ENCODE measurements at places on chromosomes 11 and 22.

DNA sequence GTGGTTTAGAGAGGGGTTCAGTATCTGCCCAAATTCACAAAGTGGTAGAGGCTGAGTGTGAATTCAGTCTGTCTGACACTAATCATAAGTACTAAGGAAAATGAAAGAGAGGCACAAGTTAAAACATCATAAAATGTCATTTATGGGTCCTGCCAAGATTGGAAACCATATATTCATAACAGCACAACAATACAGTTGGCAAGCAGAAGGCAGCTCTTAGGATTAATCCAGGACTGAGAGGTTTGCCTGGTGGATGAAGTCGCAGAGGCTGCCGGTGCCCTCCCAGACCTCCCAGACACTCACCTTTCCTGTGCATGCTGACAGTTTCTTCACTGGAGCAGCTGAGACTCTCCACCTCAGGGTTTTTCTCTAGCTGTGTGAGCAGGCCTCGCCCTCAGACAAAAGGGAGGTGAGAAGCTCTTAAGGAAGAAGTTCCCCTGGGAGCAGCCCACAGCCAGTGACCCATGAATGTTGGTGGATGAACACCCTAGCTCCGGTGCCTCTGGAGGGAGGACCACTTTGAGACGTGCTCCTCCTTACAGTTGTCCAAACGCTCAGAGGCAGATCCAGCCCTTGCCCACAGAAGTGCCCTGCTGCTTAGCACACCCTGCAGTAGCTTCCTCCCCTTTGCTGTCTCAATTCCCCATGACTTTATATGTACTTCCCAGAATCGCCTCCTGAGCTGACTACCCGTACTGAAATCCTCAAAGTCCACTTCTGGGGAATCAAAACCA lies 43.7 kb downstream of the MAML2 start:
- no peak for DNase-seq

- no peak for DNase-seq
Measured at GRCh38 chr22:20316217-20316843, 3.5 kb downstream of the DGCR6L start.

- no peak for DNase-seq
Measured at GRCh38 chr11:7606496-7606895, 66.8 kb downstream of the CYB5R2 start.

DNA sequence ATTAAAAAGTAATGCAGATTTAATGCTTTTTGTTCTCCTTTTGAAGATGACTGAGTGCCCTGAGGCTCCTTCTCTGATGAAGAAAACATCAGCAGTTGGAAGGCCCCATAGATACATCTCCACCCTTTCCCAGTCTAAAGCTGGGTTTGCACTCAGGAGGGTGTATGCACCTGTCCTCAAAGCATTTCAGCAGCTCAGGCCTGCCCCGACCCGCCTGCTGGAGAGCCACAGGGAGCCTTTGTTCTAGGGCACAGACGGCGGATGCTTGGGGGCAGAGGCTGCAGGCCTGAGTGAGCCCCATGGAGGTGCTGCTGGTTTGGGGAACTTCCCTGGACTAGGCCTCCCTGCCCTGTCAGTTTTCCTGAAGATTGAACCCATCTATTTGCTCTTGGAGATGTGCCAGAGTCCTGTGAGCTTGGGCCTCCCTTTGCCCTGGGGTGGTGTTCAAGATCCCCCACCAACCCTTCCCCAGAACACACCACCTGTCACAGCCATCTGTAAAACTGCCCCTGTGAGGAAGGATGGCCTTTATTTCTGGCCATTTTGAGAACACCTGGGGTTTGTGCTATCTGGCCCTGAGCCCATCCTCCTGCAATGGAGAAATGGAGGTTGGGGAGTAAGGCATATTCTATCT lies 160.0 kb downstream of the NAV2 start:
- no peak for DNase-seq

GRCh38 chr11:68322052-68322430 lies 9.7 kb downstream of the LRP5 start:
- DNase-seq = no peak

- DNase-seq = no peak
Measured at GRCh38 chr11:45106440-45106839, 40.0 kb upstream of the PRDM11 start.

- no peak for DNase-seq
Measured at GRCh38 chr11:64720167-64720566, 2.8 kb downstream of the NRXN2 start.

DNA sequence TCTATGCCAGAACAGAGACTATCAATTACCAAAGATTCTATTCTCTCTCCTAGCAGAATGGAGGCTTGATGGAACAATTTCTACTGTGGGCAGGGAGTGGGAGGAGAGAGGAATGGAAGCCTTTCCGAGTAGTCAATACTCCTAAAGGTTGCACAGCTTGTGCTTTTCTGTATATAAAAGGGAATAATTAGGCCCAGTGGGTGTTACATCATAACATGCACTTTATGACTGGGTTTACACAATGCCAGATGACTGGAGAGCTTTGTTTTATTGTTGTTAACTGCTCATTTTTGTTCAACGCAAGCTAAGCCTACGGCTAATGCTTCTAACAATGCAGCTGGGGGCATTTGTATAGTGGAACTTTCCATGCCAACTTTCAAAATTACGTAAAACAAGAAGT lies 2237.9 kb upstream of the RAG2 start:
- DNase-seq = no peak

- DNase-seq = no peak
Measured at GRCh38 chr11:96207459-96208449, 135.2 kb downstream of the MAML2 start.

- DNase-seq = no peak
Measured at GRCh38 chr22:46794067-46794466, 31.6 kb downstream of the TBC1D22A start.

DNA sequence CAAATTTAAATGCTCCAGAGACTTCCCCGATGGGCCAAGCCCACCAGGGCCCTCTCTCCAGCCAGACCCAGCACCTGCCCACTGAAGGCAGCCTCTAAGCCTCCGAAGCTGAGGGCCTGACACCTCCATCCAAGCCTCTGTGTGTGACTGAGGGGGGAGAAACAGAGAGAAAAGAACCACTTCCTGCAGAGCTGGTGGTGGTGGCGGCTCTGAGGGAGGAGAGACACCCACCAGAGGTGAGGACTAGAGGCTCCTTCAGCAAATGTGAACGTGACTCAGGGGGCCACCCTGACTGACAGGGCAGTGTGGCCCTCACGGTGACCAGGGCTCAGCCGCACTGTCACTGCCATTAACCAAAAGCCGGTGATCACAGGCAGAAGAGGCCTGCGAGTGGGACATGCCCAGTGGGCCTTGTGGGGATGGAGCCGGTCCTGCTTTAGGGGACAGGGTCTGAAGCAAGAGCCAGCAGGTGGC lies 31.0 kb upstream of the CD5 start:
- no peak for DNase-seq

DNA sequence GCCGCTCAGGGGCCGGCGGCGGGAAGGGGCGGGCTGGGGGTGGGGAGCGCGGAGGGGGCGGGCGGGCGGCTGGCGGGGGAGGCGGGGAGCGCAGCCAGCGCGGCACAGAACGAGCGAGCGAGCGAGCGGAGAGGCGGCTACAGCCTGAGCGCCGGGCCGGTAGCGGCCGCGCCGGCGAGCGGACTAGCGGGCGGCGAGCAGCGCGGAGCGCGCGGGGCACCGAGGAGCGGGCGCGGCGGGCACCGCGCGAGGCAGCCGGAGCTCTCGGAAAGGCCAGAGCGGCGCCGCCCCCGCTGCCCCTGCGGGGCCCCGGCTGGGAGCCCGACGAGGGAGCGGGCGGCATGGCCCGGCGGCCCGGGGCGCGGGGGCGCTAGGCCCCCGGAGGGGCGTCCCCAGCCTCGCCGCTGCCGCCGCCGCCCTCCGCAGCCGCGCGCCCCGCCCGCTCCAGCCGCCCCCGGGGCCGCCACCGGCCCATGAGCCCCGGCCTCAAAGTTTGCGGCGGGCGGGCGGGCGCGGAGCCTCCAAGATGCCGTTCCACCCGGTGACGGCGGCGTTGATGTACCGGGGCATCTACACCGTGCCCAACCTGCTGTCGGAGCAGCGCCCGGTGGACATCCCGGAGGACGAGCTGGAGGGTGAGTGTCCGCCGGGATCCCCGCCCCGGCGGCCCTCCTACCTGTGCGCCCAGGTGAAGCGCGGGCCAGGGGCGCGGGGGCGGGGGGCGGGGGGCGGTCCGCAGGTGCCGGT lies at the start of gene CABP7:
Gene CABP7 (plus strand): TSS at position 105 of the 747 bp plus-strand sequence. CDS start 422 bp downstream, at position 527.
- no peak for DNase-seq

DNA sequence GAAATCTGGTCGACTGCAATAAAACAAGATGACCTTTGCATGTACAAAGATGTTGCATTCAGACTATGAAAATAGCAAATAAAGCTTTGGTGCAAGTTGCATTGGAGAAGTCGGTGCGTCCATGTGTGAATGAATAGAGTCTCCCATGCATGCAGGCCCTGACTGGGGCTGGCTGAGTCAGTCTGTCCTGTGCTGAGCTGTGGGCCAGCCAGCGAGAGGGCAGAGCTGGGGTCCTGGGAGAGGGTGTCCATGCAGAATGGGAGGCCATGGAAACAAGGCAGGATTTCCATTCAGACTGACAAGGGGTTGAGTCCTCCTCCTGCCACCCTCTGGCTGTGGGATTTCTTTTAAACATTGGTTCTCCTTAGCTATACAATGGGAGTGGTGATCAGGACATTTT lies 2.3 kb upstream of the CRYBB3 start:
- DNase-seq = no peak

DNA sequence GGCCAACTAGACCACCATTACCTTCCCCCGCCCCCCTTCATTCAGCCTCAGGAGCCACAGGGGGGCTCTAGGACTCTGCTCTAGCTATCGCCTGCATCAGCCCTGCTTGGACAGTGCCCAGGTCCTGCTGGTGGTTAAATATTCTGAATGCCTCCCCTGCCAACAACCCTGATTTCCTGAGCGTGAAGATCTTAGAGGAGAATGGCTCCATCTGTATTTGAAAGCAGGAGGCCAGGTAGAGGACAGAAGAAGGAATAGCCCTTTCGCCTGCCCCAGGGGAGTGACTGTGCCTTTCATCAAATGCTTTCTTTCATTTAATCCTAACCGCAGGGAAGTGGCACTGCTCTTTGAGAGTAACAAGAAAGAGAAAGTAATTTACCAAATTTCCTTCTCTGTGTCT lies 69.2 kb downstream of the ISX start:
- no peak for DNase-seq

GRCh38 chr11:11620173-11620920 lies 1.5 kb downstream of the GALNT18 start:
- DNase-seq = no peak

- no peak for DNase-seq
Measured at GRCh38 chr11:73170140-73170539, 28.0 kb upstream of the FCHSD2 start.

DNA sequence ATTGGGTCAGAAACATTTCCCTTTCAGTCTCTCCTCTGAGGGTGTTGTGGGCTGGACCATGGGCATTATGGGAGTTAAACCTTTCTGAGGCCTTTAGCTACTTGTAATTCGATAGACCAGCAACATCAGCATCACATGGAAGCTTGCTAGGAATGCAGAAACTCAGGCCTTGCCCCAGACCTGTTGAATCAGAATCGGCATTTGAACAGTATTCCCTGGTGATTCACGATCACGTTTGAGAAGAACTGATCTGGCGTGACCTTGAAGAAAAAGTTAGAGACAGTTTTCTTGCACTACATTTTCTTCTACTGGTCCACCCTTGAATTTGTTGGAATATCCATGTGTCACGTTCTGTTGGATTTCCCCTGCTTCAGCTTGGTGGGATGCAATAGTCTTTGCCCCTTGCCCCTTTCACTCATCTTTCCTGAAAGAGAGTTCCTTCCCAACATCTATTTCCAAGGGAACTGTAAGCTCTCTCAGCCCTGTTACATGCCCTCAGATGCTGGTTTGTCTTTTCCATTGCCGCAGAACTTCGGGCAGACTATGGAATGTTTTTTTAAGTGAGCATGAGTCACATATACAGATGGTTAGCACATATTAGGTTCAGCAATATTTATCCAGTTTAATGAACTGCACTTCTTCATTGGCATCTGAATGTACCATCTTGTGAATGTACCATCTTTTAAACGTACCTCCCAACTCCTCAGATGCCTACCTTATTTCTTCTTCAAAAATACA lies 23.9 kb downstream of the EHF start:
- DNase-seq = no peak

GRCh38 chr22:19429950-19430889 lies 1.3 kb downstream of the HIRA start:
- no peak for DNase-seq

DNA sequence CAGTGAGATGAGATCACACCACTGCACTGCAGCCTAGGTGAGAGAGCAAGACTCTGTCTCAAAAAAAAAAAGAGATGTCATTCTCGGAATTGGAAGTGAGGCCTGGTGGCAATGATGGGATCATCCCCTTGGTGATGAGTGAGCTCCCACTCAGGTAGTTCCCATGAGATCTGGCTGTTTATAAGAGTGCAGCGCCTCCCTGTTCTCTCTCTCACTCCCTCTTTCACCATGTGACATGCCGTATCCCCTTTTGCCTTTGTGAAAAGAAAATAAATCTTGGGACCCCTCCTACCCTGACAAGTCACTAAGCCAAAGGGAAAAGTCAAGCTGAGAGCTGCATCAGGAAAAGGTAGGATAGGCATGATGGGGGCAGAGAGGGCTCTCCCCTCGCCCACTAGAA lies 28.8 kb downstream of the ZNF70 start:
- DNase-seq = no peak

GRCh38 chr22:39459681-39460080 lies 2.9 kb downstream of the MGAT3 start:
- no peak for DNase-seq

DNA sequence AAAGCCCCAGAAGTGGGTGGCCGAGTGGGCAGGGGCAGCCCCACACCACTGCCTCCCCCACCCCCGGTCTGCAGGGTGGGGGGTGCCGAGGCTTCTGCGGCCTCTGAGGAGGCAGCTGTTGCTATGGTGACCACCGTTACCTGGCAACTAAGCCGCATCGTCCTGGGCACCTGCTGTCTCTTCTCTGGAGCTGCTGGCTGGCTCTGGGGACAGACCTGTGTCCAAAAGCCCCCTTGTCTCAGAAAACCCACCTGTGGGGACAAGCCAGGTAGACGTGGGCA lies 79.9 kb upstream of the PRR5 start:
- DNase-seq = no peak

GRCh38 chr11:14373941-14374646 lies 15.1 kb upstream of the RRAS2 start:
- no peak for DNase-seq

GRCh38 chr22:29108137-29108536 lies 35.3 kb downstream of the KREMEN1 start:
- DNase-seq = no peak

DNA sequence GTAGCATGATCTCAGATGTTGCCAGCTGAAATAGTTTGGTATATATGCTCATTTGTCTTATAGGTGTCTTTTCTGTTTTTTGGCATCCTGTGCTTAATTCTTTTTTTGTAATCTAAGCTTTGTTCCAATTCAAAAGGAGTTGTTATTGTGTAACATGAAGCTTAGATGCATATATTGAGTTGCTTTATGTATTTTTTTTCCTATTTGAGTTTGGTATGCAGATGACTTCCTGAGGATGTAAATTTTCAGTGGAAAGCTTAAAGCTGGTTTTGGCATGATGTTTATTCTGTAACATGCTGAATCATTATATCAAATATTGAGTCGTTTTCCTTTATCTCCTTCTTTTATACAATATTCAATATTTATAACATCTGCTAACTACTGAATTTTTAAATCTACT lies 69.4 kb downstream of the DDX10 start:
- no peak for DNase-seq

GRCh38 chr11:45252134-45252856 lies 33.8 kb downstream of the SYT13 start:
- DNase-seq = no peak
